Stimulated activated CD8-positive, alpha-beta memory T cell treated with anti-CD3 and anti-CD28 coated beads, Interleukin-4, amount 100 ng/mL, for 1 hour (primary cell): ENCODE measurements at places on chromosomes 4 and X.

DNA sequence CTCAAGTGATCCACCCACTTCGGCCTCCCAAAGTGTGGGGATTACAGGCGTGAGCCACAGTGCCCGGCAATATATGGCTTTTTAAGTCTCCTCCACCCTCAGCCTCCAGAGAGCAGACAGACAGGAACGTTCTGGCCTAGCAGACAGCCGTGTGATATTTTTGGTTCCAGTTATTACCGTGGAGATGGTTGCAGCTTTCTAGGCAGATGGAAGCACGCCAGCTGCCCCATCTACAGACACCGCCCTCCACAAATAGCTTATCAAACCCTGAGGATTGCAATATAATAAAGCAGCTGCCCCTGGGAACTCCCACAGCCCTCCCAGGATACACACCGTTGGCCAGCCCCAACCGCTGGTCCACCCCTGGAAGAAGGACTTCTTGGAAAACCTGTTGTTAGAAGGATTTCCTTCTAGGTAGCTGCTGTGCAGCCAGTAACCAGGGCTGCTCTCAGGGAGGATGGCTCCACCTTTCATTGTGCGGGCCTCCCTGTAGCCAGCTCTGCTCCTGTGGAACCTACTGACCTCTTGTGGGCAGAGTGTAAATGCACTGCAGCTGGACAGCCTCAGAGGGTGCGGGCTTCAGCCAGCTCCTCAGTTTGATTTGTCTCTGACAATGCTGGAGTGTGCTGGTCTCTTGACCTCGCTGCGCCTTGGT lies 44.0 kb downstream of the SLC25A5 start:
- DNase-seq: no peak

- no peak for DNase-seq
Observed at GRCh38 chr4:116531026-116531425, 554.4 kb downstream of the TRAM1L1 start.

DNA sequence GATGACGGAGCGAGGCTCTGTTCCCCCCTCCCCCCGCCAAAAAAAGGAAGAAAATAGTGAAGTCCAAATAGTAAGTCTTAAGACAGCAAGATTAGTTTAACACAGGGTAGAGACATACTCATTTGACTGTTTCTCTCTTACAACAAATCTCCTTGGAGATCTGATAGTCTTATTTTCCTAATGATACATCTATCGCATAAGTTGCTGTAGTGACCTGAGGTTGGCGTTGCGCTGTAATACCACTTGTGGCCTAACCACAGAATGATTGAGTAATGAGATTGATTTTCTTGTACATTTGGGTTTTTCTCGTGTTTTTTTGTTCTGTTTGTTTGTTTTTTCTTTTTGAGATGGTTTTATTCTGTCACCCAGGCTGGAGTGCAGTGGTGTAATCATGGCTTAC lies 27.2 kb downstream of the OCIAD1 start:
- DNase-seq: no peak

GRCh38 chr4:48067536-48067935 lies 51.0 kb downstream of the NIPAL1 start:
- no peak for DNase-seq

DNA sequence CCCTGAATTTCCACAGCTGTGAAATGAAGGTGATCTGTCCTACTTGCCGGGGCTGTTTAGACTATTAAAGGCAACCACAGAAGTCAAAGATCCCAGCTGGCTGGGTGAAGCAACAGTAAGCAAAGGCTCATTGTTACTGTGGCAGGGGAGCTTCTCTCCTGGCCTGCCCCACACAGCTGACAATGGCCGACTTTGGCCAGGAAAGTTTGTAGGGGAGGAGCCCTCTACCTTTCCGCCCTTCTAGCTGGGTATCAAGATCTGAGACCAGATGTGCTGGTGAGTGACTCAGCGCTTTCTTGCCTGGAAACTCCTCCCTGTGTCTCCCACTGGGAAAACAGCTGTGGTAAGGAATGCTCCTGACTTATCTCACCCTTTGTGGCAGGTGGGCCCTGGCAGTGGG lies 21.1 kb downstream of the RASSF6 start:
- DNase-seq: no peak

GRCh38 chr4:6377626-6378492 lies 94.6 kb downstream of the PPP2R2C start:
- DNase-seq: no peak

DNA sequence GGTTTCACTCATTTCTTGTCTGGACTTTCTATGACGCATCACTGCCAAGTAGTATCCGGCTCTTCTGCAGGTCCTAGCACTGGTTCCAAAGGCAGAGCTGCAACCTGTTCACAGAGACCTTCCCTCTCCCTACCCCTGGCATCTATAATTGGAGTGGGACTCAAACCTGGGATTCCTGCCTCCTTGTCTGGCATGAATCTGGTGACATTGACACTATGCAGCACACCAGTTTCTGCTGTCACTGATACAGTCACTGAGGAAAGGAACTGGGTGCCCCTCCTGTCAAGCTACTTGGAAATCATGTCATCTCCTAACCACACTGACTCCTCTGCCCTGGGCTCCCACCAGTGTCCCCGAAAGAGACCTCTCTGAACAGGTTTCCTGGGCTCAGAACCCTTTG lies 33.1 kb upstream of the EFNB1 start:
- DNase-seq: no peak

DNA sequence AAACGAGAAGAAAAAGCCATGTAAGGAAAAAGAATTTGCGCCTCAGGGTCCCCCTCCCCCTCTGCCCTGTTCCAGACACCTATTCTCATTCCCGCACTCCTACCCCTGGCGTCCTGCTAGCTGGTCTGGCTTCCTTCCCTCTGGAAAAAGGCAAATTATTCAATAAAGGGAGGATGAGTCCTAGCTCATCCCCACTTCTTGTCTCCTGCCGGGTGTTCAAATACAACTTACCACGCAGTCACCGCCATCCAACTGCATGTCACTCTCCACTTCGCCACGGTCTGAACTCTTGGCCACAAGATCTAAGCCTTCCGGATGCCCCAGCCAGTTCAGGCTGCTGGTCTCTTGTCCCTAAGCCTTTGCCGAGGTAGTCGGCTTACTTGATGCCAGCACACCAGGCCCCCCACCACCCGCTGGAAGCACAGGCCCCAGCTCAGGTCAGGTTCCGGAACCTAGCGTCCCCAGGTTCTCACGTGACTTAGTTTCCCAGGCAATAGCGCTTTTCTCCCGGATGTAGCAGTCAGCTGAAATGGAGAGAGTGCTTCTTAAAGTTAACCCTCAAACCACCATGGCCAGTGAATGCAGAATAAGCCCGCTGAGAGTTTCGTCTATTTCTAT lies 209.6 kb upstream of the SPIN4 start:
- no peak for DNase-seq

- no peak for DNase-seq
Observed at GRCh38 chr4:174324236-174324635, 40.5 kb downstream of the CEP44 start.

GRCh38 chr4:118774321-118774720 lies 61.6 kb downstream of the SEC24D start:
- no peak for DNase-seq

DNA sequence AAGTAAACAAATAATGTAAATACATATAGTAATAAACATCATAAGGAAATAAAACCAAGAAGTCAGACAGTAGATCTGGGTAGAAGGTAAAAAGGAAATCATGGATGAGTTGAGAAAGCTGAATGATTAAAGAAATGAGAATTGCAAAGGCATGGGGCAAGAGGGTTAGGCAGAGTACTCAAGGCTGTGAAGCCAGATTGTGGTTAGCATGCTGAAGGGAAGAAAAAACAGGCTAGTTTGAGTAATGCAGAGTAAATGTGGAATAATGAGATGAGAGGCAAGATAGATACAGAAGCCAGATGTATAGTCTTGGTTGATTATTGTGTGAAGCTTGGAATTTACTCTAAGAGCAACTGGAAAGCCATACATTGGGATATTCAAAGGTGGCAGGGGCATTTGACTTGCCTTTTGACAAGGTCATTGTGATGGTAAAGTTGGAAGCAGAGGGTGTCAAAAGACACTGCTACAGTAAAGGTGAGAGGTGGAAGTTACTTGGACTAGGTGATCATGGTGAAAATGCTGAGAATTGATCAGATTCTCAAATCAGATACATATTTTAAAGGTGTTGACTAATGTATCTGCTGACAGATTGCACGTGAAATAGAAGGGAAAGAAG lies 307.0 kb downstream of the FSTL5 start:
- DNase-seq: no peak

DNA sequence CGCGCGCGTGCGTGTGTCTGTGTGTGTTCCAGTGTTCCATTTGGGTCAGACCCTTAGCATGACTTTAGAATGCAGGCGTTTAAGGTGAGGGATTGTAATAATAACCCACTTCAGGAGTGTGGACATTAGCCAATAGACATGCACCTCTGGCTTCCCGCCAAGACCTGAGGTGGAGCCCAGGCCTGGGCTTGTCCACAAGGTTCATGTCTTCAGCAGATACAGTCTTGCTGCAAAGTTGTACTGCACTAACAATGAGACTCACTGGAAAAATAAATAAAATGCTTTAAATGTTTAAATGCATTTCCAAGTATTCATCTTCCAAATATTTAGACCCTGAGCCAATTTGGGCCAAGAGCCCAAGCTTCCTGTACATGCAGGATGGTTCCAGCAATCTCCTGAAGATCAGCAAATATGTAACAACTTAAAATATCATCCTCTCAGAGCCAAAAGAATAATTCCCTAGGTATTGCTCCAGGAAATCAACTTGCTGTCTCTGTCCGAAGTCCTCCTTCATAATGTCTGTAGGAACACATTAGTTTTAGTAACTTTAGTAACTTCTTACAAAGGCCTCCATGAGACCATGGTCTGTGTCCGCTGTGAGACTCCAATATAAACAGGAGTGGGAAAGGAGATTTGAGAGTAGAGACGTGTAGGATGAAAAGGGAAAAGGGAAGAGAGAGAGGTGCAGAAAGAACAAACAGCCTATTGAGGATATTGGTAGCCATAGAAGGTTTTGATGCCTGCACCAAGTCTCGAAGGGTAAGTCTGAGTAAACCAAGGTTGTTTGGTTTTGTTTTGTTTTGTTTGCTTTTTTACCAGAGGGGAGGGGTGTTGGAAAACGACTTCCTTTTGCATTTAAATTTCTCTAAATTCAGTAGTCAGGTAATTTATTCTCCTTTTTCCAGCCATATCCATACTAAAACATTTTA lies 98.5 kb upstream of the KLF3 start:
- no peak for DNase-seq

GRCh38 chr4:74366367-74366911 lies 1.5 kb downstream of the EREG start:
- no peak for DNase-seq

DNA sequence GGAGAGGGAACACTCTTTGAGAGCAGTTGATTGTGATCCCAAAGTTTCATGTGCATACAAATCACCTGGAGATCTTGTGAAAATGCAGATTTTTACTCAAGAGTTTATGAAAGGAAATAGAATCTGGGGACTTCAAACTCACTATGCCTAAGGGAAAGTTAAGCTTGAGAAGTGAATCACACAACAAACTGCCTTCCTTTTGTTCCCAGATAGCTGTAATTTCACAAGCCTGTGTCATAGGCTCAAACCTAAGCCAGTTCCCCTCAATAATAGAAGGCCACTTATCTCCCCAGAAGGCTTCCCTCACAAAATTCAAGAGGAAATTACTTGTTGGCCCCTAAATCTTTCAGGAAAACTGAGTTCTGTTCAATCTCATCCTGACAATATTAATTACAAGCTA lies 132.8 kb upstream of the MAGEB16 start:
- DNase-seq: no peak

- no peak for DNase-seq
Observed at GRCh38 chr4:19241895-19242294, 1009.8 kb upstream of the SLIT2 start.

- no peak for DNase-seq
Observed at GRCh38 chr4:109434007-109434971, 674 bp downstream of the SEC24B start.

- no peak for DNase-seq
Observed at GRCh38 chr4:156638334-156638733, 333.3 kb downstream of the PDGFC start.

GRCh38 chrX:100405424-100405823 lies 4.6 kb downstream of the PCDH19 start:
- no peak for DNase-seq

GRCh38 chr4:101858641-101859040 lies 68.1 kb downstream of the BANK1 start:
- no peak for DNase-seq

GRCh38 chr4:163350672-163351071 lies 7.0 kb downstream of the NPY5R start:
- no peak for DNase-seq

- DNase-seq: no peak
Observed at GRCh38 chr4:159855731-159856130, 752.9 kb downstream of the RAPGEF2 start.

DNA sequence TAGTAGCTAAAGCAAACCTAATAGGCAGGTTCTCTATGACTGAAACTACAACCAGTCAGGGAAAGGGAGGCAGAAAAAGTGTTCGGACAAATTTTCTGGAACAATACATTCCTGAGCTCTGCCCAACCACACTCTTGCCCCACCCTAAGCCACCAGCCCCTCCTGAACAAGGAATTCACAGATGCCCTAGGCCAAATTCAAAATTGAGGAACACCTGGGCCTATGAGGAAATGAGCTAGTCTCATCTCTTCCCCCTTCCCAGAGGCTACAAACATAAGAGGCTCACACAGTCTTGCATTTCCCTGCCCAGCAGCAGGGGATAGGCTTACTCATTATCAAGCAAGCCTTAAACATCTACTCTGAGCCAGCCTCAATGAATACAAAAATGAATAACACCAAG lies 284.7 kb downstream of the ZNF674 start:
- no peak for DNase-seq

DNA sequence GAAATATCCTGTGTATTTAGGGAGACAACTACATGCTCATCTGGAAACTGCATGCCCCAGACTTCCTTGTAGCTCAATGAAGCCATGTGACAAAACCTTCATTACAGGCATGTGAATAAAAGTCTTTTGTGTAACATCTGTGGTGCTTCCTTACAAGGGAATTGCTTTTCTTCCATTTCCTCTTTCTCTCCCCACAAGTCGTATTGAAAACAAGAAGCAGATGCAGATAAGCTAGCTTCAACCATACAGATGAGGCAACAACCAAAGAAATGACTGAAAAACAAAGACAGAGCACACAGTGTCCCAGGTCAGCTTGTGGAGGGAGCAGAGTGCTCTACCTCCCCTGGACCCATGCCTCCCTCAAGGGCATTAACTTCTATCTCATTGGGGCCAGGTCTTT lies 115.8 kb upstream of the INPP4B start:
- no peak for DNase-seq

- no peak for DNase-seq
Observed at GRCh38 chr4:140019619-140020347, 134.2 kb downstream of the MAML3 start.
